H54 (cell line): ENCODE measurements at places on chromosomes 16 and 17.

- DNase-seq: no peak
These were observed 492.8 kb upstream of the EEF2KMT start for GRCh38 chr16:5590416-5590815.

DNA sequence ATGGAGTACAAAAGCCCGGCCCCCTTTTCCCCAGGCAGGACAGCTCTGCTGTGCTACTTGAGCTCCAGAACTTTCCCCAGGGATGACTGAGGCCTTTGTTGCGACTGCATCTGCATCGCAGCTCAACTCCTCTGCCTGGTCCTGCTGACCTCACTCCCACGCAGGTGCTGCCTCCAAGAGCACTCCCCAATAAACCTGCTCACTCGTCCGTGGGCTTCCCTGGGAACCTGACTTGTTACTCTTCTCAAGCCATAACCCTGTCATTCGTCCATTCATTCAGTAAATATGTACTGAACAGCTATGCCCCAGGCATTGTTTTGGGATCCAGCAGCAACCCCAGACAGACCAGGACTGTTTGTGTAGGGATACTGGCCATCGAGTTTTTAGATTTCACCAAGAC is 11.6 kb upstream of the RMI2 start:
- DNase-seq: no peak

DNA sequence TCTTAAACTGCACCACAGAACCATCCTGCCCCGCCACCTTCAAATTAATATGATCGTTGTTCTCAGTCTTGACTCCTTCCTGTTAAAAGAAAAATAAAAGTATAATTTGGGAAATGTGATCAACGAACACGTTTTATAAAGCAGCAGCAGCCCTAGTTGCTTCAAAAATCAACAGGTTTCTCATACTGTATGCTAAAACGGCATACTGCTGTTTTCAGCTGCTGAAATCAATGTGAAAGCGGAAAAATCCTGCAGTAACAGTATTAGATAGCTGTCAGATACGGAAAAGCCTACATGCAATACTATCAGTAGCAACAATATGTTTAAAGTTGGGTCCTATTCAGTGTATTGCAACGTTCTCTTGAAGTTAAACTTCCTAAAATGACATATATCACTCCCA is 1.6 kb downstream of the SUMO2 start:
- no peak for DNase-seq

DNA sequence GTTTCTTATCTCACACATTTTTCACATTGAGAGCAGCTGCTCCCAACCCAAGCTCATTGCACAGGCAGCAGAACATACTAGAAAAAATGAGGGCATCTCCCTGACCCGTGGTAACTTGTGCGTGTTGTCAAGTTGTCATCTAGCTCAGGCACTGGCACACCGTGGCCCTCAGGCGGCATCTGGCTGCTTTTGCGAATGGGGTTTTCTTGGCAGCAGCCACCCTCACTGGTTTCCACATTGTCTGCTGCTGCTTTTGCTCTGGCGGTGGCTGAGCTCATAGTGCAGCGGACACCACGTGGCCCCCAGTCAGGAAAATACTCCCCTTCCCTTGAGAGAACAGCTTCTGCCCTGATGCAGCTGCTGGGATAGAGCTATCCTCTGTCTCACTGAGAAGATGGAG is 9.4 kb upstream of the TEDC2 start:
- DNase-seq: no peak

DNA sequence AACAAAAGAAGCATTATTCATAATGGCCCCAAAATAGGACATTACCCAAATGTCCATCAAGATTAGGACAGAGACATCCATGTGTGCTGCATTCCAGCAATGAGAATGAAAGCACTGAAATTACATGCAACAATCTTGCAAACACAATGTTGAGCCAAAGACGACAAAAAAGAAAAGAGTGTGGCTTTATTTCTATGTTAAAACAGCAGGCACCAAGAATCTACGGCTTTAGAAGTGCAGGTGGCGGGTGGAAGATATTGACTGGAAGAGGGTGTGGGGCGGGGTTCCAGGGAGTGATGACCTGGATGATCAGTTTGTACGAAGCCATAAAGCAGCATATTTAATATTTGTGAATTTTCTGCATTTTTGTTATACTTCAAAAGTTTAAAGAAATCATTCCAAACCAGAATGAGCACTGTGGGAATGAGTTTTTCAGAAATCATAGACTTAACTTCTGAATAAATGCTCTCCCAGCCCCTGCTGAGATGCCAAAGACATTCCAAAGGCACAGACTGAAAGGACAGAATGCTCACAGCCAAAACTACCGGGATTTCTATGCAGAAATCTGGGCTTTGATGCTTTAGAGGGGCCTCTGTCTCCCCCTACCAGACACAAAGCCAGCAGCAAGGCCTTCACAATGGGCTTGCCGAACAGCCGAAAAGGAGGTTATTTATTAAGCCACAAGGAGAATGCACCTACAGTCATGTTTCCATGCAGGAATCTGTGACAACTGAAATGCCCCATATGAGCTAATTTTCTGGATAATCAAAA is 361.6 kb downstream of the GRIN2A start:
- DNase-seq: no peak

DNA sequence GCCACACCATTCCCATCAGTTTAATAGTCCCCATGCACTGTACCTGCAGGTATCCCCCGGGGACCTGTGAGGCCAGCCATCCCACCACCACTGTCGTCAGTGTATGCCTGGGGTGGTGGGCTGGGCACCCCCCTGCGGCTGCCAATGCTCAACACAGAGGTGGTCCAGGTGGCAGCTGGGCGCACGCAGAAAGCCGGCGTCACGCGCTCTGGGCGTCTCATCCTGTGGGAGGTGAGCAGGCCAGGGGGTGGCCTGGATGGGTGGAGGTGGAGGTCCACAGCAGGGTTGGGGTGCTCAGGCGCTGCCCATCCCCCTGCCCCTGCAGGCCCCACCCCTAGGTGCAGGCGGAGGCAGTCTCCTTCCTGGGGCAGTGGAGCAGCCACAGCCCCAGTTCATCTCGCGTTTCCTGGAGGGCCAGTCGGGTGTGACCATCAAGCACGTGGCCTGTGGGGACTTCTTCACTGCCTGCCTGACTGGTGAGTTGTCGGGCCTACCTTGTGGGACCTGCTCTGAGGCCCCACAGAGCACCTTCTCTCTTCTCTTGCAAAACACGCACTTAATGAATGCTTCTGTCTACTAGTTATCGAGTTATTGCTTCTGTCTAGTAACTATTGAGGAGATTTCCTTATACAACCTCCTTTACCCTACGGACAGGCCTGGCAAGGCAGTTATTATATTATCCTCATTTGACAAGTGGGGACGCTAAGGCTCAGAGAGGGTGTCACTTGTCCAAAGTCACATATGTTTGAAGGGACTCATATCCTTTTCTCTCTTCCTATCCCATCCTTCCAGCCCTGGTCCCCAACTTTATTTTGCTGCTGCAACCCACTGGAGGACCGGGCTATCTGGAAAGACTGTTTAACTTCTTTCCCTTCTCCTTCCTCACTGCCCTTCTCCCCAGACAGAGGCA is 5.8 kb upstream of the TRAF4 start:
- DNase-seq: no peak

DNA sequence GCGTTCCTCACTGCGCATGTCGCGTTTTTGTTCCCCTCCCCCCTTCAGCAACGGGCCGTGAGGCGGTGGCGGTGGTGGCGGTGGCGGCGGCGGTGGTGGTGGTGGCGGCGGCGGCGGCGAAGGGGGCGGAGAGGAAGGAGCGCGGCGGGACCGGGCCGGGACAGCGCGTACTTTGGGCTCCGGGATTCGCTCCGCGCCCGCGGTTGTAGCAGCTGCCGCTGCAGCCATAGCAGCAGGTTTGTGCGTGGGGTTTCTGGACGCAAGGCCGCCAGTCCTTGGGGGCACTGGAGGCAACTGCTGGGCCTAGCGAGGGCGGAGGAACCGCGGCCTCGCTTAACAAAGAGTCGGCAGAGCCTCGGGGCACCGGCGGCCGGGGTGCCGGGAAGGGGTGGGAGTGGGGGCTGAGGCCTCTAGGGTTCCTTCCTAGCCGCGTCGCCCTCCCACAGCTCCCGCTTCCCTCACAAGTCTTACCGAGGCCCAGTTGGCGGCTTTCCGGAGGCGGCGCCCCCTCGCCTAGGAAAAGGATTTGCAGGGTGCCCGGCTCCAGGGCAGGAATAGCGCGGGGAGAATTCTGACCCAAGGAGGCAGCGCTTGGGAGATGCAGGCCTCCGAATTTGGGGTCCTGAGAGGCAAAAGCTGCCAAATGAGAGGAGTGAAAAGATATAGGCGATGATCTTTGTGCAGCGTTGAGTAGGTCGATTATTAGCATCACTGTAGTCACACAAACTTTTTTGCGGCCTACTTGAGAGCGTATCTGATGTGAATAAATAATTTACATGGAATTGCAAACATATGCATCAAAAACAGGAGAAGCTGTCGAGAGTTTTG is at the start of gene DDX42:
DDX42 (plus strand) TSS at position 30 of the 828 bp plus-strand sequence. CDS start 12,880 bp downstream, outside the sequence.
- DNase-seq: peak; percentile 44

GRCh38 chr16:8594149-8594666 is 3.9 kb upstream of the TMEM114 start:
- DNase-seq: no peak

GRCh38 chr16:4522051-4522581 is 16.5 kb downstream of the CDIP1 start:
- DNase-seq: no peak

DNA sequence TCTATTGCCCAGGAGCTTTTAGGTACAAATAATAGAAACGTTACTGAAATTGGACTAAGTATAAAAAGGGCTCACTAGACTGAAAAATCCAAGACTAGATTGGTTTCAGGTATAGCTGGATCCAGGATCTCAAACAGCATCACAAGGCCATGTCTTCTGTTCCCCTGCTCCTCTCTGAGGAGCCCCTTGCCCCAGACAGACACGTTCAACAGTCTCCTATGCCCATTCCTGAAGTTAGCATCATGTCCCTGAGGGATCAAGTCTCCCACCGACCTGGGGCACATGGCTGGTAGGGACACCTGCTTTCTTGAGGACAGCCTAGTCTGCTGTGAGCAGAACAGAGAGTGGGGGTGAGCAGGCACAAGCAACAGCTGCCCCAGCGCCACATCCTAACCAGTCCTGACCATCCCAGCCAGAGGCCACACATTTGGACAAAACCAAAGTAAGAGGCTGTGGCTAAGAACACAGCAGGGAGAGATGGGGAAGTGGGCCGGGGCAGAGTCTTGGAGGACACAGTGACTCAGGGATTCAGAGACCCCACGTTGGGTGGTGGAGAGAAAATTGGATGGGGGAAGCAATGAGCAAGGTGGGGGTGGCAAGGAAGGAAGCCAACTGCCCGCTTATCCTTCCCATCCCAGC is 10.5 kb upstream of the MMP2 start:
- no peak for DNase-seq

- no peak for DNase-seq
These were observed 24.4 kb upstream of the EFCAB13 start for GRCh38 chr17:47299239-47299910.

- no peak for DNase-seq
These were observed 16.9 kb downstream of the NARF start for GRCh38 chr17:82475458-82475857.

GRCh38 chr17:46273541-46274236 is 21.2 kb upstream of the LRRC37A start:
- DNase-seq: no peak

DNA sequence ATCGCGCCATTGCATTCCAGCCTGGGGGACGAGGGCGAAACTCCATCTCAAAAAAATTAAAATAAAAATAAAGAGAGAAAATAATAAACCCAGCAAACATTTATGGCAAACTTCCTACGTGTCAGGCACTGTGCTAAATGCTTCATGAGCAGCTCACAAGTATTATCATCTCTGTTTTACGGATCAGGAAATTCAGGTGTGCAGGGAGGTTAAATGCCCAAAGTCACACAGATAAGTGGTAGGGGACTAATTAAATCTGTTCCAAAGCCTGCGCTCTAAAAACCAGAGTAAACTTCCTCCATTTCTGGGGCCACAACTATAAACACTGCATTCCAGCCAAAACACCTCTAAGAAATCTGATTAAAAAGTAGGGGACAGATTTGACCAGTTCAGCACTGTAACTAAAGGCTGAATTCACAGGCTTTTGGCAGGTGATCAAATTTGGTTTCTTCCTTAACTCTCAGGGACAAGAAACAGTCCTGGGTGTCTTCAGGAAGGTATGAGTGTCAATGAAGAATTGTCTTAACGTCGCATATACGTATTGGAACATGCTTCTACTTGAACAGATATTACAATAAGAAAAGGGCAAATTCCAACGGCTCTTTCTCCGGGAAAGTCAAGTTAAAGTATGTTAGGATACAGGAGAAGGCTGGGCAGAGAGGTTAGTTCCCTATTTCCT is 996 bp downstream of the STRADA start:
- DNase-seq: peak; percentile 9

GRCh38 chr17:17420561-17421269 is 56.1 kb upstream of the MED9 start:
- DNase-seq: no peak

GRCh38 chr16:80689487-80689886 is 114.9 kb downstream of the CDYL2 start:
- no peak for DNase-seq

DNA sequence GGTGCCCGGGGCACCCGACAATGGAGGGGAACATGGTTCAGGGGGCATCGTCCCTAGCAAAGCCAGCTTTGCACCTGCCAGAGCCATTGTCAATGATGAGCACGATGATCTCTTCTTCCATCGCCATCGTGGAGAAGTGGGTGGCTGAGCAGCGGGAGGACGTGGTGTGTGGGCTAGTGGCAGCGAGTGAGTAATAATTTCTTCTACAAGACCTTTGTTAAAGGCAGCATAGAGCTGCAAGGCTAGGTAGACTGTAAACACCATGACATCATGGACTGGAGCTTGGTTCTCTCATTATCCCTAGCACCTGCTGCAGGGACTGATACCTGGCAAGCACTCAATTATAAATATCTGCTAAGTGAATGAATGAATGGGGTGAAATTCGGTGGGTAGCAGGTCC is 6.7 kb upstream of the HEATR3 start:
- no peak for DNase-seq

DNA sequence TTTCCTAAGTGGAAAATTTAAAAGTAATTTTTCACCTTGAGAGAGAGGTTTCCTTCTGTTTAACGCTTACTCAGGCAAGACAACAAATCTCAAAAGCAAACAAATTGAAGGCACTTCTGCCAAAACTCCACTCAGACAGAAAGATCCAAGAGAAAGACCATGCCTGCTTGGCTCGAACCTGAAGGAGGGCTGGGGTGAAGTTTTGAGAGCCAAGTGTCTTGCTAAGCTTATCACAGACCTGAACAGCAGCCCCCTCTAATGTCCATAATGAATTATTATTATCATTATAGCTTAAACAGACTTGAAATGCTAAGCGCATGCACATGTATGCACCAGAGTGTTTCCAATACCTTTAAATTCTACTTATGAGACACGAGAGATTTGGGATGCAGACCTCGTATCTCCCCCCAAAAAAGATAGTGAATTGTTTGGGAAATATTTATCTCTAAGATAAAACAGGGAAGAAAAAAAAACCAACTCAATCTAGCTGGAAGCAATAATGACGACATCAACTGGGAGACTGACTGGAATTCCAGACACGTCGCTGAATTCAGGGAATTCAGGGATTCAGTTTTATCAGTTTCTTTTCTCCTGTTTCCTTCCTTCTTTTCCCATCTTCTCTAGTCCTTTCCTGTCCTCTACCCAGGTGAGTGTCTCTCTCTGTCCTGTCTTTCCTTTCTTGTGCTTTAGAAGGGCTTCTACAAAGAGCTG is 473.2 kb downstream of the RBFOX1 start:
- no peak for DNase-seq
